Activated CD4-positive, alpha-beta memory T cell treated with anti-CD3 and anti-CD28 coated beads, Interleukin-2, amount 10 ng/mL, durations not matched to agents 7 days and 5 days (primary cell): ENCODE measurements at places on chromosomes 1 and 21.
A peak's percentile ranks its signal among the peaks of the same experiment; 100 is the strongest.

DNA sequence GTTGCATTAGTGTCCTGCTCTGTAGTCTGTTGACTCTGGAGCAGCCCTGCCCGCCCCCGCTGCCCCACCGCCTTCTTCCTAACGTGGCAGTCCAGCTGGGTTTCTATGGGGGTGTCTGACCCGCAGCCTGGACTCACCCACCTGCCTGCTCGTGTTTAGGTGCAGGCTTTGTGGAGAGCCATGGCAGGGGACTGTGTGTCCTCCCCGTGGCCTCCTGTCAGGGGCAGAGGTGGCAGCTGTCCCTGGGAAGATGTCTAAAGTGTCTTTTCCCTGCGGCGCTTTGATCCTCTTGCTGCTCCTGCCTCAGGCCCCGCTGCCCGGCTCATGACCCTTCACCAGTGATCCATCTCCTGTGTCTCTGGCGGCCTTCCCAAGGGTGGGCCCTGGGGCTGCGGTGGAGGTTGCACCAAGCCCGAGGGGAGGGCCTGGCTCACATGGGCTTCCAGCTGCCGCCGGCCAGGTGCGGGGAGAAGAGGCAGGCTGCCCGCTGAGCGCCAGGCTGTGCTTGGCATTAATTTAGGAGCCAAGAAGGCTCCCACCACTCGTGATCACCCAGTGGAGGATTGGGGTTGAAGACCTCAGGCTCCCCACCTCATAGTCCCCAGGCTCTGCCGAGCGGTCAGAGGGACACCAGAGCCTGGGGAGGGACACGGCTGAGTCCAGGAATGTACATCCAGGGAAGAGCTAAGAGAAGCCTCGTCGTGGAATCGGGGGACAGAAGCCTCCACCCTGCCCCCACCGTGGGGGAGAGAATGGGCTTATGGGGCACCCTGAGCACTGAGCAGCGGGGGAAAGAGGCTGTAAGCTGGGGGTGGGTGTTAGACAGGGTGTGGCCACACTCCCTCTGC, 44.1 kb downstream of the COL18A1 start:
- no peak for DNase-seq

DNA sequence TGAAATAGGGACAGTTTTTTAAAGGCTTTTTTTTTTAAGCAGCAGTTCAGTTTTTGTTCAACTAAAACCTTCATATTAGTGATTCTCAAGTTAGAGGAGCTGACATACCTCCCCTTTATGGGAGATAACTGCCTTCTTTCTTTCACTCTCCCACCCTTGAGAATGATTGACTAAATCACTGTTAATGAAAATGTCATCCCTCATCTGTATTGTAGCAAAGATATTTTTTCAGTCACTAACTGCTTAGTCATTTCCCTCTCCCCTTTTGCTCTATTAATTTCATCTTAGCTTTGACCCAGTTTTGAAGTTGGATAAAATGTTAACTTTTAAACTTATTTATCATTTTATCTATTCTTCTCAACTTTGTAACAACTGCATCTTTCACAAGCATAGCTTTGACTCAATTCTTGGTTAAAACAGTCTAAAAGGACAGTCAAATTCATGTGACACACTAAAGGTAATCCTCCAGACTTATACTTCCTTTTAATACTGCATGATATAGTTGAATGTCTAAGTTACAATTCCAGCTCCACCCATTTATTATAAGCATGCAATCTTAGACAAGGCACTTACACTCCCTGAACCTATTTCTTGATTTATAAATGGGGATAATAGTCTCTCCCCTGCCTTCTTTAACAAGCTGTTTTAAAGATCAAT, 17.1 kb downstream of the CAPZA1 start:
- DNase-seq, result no peak

DNA sequence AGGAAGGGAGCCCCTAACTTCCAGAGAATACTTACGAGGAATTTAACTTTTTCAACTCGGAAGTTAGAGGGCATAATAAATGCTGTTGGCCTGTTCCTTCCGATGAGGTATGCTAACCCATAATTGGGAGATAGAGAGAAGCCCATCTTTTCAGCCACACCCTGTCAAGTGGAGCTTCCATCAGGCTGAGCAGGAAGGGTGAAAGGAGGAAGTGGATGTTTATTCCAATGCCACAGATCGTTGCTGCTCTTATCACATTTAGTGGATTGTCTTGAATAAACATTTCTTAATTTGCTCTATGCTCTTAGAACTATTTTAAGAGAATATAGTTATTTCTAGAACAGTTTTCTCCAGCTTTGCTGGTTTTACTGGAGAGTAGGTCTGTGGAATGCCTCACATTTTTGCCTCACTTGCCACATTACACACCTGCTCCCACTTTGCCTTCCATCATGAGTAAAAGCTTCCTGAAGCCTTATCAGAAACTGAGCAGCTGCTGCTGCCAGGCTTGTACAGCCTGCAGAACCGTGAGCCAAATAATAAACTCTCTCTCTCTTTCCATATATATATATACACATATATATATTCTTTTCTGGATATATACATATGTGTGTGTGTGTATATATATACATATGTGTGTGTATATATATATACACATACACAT, 60.0 kb upstream of the RGS21 start:
- DNase-seq, result no peak

- DNase-seq, result no peak
These were observed 9.4 kb downstream of the CORT start for GRCh38 chr1:10459184-10459583.

DNA sequence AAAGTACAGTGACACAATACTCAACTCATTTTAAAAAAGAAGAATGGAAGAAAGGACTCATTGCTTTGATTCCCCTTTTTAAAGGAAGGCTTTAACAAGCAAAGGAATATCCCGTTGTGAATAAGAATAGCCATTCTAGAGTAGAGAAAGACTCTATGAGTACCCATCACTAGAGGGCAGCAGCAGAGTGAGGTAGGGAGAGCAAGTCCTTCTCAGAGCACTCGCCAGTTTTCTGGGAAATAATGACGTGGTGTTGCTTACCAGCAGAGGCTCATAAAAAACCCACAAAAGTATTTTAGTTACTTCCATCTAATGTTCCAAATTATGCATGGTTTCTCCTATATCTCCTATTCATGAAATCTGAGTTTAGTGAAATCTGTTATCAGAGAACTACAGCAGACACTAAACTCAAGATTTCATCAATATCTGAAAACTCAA, 74.6 kb downstream of the USP24 start:
- peak; percentile 77 for DNase-seq

DNA sequence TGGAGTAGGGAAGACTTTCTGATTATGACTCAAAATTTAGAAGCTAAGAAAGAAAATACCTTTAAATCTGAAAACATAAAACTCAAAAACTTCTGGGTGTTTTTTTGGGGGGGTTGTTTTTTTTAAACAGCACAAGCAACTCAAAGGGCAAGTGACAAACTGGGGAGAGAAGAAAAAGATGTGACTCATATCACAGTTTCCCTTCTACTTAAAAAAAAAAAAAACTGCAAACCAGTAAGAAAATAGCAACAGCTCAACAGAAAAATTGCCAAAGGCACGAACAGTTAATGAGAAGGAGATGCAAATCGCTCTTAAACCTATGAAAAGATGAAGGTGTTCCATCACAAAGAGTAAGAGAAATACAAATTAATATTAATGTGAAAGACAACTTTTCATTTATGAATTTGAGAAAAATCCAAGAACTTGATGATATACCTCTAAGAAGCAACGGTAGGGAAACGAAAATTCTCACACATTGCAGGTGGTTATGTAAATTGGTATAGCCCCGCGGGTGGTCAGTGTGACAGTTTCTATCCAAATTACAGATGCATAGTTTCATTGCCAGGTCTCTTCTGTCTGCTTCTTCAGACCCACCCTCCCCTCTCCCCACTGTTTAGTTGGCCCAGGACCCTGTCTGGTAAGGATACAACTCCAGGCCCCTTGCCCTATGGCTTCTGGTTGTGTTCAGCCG, 9.0 kb downstream of the IFNAR2 start:
- peak; percentile 26 for DNase-seq
